ENCODE measurements at places on chromosomes 7 and 10. TPM values are rescaled to one million over a fixed set of nuclear protein-coding genes. Genes with fewer than 3 reads are reported as not detected.
A peak's percentile ranks its signal among the peaks of the same experiment; 100 is the strongest.

DNA sequence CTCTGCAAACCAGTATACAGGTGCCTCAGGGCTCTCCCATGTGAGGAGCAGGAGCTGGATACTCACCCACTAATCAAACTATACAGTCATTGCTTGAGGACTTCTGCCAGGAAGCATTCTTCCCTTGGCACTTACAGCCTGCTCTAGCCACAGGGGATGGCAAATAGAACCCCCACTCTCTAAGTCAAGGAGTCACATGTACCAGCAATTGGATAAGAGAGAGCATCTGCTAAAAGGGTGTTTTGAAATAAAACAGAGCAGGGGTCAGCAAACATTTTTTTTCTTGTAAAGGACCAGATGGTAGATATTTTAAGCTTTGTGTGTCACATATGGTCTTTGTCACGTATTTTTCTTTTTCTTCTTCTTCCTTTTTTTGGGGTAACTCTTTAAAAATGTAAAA lies 865.2 kb upstream of the GHITM start:
- DNase-seq = no peak

- no peak for DNase-seq
Measured at GRCh38 chr10:90571481-90572258, 286.2 kb downstream of the HTR7 start.

Gene AKR1C2
- polyA plus RNA-seq = 12.3 TPM

DNA sequence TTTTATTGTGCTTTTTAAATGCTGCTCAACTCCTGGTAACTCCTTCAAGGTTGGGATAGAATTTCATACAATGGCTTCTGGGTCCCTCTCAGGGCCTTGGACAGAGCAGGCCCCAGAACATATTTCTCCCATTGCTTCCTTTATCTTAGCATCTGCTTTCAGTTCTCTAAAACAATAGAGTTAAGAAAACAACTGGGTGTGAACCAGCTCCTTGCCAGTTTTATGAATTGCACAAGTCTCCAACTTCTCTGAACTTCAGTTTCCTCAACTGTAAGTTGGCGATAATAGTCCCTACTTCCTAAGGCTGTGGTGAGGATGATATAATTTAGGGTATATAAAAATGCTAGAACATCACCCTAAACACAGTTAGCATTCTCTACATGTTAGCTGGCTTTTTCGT lies 77.0 kb upstream of the INHBA start:
- no peak for DNase-seq

DNA sequence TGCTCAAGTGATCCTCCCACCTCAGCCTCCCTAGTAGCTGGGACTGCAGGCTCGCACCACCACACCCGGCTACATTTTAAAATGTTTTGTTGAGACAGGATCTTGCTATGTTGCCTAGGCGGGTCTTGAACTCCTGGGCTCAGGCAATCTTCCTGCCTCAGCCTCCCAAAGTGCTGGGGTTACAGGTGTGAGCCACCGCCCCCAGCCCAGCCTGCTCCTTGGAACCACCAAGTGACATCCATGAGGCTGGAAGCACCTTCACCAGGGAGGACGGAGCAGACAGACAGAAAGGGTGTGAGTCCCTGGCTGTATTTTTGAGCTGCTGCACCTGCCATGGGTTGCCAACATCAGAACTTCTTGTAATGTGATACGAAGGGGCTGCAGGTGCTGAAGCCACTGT lies 62.3 kb upstream of the UBE3C start:
- no peak for DNase-seq

GRCh38 chr10:95300022-95300539 lies 9.3 kb upstream of the PDLIM1 start:
- DNase-seq = no peak

- peak; percentile 59 for DNase-seq
Measured at GRCh38 chr7:121547544-121548092, 151.5 kb upstream of the FAM3C start.

Gene HOXA3
- 11.3 TPM for polyA plus RNA-seq

DNA sequence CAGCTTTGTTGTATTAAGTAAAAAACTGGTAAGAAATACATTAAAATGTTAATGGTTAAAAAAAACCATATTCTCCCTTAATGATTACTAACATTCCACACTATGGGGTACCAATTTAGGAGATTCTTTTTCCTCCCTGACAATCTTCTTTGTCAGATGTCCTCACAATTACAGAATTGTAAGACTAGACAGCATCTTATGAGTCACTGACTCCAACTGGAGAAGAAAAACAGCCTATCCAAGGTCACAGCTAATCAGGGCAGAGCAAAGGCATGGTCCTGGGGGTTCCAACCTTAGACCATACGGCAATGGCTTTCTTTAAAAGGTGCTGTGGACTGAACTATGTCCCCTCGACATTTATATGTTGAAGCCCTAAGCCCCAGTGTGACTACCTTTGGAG lies 127.6 kb downstream of the DLG5 start:
- DNase-seq = no peak

- peak; percentile 10 for DNase-seq
Measured at GRCh38 chr7:127782654-127783559, 130.9 kb downstream of the SND1 start.

Gene SPAM1
- polyA plus RNA-seq = not detected
